CD4-positive, alpha-beta T cell treated with Interleukin-2 at 100 ng/mL for 4 hours (primary cell): ENCODE measurements at places on chromosomes 3 and 15.

GRCh38 chr3:171086914-171087313 lies 60.4 kb upstream of the SLC2A2 start:
- DNase-seq, result no peak

- no peak for DNase-seq
Observed at GRCh38 chr15:27694506-27695087, 404.5 kb downstream of the OCA2 start.

DNA sequence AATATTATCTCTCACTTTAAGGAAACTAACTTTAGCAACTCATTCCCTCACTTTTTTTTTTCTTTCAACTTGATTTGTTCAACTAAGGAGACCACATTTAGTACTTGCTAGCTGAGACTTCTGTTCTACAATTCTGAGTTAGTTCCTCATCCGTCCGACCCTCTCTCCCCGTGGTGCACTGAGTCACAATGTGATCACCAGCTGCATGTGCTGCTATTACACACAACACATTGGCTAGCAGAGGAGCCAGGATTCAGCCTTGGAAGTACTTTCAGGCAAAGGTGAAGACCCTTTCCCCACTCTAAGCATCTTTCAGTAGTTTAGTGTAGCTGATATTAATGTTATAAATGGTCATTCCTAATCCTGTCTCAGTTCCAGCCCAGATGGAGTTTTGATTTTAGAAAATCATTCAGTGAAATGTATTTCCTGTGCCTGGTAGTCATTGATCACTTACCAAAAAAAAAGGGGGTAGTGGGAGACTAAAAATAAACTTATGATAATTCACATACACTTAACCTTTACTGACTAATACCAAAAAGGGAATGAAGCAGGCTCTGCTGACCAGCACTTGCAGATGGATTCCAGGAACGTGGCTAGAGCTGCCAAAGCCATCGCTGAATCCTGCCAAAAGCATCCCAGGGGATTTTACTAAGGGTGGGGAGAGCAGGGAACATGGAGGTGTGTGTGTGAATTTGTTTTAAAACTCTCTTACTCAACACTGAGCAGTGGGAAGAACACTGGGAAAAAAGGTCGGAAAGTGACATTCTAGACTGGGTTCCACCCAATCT lies 424.8 kb downstream of the LPP start:
- DNase-seq, result no peak

DNA sequence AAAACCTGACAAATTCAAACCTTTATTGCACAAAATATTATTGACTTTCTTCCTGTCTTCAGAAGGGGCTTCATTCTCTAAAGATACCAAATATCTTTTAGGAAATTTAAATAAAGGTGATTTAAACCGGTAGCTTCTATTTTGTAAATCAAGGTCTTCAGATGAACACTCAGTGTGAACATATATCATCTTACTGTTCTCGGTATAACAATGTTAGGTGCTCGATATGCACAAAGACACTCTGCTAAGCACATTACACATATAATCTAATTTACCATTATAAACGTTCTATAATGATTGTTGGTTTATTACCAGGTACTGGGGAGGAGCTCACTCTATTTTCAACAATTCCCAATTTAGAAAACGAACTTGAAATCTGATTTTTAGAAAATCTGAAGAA lies 225.4 kb upstream of the AZI2 start:
- DNase-seq, result no peak

- no peak for DNase-seq
Observed at GRCh38 chr15:62457100-62457499, 292.0 kb upstream of the C2CD4B start.

DNA sequence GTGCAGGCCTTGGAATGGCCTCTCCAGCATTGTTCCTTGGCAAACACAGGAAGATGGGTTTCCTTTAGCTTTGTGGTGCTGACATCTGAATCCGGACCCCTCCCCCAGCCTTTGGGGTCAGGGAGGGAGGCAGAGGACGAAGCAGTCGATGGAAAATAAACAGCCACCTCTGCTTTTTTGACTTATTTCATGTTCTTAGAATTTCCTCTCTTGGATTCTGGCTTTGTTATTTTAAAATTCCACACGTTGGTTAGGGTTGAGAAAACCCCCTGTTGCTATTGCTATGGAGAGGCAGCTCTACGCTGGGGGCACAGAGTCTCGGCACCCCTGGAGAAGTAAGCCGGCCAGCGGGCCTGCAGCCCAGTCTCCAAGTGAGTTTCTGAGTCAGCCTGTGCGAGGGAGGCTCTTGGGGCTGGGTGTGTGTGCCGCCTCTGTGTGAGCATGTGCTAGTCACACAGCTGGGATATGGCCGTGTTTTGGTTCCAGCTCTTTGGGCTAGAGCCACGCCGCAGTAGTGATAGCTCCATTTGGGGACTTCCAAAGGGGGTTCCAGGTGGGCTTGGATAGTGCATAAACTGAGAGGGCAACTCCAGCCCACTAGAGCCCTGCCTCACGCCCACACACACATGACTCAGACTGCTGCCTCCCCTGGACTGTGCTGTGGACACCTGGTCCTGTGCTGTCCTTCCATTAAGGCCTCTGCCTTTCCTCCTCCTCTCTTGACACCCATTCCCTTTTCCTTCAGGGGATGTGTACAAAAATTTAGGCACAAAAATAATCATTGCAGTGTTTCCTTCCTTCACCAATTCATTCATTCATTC lies 58.8 kb downstream of the AMOTL2 start:
- DNase-seq, result no peak

DNA sequence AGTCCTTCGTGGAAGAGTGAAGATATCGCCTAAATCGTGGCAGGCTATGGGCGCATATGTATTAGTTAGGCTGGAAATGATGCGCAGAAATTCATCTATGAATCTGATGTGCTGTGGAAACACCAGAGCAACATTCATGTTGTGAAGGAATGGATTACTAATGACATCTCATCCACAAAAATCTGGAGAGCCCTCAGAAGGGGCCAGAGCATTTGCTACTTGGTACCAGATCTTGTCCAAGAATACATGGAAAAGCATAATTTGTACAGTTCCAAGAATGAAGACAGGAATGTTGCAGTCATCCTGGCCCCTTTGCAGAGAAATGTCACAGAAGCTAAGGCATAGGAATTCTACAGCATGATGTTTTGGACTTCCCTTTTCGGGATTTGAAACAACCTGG lies 38.4 kb upstream of the FOXB1 start:
- no peak for DNase-seq

DNA sequence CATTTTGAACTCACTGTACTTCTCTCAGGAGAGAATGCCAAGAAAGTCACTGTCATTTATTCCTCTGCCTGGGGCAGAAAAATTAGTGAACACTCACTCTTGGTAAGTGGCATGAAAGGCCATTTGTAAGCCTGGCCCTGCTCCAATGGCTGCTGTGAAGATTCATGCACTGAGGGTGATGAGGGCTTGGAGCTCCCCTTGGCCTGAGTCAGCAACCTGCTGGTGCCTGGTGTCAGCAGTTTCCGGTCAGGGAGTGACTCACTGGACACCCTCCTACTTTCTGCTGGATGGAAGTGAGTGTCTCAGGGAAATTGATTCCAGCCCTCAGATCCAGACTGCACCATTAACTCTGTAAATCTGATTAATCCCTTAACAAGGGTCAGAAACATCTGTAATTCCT lies 37.6 kb downstream of the TRA2B start:
- no peak for DNase-seq

DNA sequence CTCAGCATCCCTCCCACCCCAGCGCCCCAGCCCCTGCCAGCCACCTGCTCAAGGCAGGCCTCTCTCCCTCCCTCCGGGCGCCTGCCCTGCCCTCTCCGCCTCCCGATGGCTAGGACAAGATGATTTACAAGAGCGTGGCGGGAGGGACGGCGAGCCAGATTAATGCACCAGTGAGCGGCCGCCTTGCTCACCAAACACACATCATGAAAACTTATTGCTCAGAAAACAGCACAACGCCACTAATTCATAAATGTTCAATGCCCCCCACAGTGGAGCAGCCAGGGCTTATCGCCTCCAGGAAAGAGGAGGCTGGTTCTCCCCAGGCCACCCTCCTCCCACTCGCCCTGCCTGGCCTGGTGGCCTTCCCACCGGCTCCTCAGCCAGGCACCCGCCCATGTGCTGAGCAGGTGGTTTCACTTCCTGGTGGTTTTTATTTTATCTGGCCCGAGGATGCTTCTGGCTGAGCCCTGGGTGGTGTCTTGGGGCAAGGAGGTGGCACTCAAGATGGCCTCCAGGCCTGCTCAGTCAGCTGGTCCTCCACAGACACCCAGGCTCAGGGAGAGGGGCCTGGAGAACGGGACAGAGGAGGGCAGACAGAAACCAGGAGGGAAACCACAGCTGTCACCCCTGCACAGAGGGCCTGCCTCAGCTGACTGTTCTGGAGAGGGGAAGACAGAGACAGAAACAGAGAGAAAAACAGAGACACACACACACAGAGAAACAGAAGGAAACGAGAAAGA lies 284.9 kb downstream of the UACA start:
- no peak for DNase-seq

GRCh38 chr3:168796339-168796738 lies 700.6 kb upstream of the GOLIM4 start:
- no peak for DNase-seq

DNA sequence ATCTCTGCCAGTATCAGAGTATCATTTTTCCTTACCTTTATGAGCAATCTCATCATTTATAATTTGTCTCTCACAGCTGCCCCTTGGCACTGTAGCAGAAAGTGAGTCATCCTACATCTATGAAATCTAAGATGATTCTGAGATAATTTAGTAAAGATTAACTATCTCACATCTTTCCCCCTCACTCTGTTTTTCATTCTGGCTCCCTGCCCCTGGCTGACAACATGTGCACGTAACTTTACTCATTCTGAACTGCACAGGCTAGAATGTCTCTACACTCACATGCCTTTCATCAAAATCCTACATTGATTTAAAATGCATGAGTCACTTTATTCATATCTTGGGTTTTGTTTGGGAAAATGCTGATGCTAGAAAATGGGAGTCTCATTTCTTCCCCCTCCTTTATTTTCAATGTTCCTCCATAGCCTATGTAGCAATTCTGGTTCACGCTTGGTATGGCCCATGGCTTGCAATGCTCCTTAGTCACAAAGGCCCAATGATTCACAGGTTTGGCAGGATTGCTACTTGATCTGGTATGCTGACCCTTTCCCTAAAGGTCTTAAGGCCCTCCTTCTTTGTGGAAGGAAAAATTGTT lies 838.5 kb downstream of the TUSC7 start:
- DNase-seq, result no peak

DNA sequence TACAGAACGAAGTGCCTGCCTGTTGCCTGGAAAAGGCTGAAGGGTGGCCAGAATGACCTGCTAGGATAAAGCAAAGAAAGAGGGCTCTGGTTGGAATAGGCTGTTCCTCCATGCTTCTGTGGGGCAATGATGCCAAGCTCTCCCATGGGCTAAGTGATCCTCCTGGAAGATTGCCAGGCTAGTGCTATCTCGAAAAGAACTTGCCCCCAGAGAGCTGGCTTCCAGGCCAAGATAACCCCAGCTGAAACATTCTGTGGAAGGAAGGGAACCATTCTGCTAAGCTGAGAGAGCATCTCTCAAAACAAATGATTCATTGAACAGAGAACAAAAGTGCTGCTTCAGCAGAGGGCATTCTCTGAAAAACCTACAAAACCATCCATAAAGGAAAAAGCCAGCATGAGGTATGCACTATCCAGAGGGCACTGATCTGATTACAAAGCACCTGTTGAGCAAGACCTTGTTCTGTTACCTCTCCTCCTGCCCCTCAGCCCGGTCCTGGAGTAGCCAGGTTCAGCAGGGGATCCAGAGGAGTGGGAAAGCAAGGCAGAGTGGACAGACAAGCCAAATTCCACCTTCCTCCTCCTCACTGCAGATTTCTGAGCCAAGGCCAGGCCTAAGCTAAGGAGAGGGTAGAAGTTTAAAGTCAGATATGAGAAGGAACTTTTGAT lies 31.9 kb upstream of the SPRED1 start:
- DNase-seq, result no peak

GRCh38 chr15:82168296-82168695 lies 94.2 kb downstream of the EFL1 start:
- DNase-seq, result no peak

DNA sequence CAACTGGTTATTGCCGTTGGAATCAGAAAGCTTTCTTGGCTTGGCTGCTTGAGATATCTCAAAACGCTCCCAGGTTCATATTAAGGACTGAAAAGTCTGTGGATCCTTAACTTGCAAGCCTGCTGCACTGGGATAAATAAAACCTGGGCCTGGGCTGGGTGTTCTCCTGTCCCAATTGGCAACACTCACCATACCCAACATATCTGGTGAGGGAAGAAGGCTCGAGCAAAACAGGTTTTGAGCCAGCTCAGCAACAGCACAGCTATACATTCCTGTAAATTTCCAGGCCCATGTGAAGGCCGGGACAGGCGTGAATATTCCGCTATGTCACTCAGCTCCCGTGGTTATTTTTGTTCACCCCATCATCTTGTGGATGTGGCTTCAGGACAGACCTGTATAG lies 169.0 kb upstream of the BCL6 start:
- DNase-seq, result no peak

GRCh38 chr3:98003306-98003969 lies 31.2 kb upstream of the RIOX2 start:
- no peak for DNase-seq

DNA sequence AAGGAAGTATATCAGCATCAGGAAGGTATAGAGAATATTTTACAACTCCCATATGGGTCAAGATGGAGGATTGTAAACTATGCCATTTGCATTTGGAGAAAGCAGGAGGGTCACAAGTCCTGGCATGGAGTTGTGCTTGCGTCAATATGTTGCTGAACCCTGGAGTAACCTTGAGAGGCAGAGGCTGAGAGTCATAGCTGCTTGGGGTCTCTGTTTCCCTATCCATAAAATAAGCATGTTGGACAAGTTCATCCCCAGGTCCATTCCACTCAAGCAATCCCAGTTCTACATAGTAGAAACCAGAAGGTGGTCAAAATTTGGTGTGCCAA lies 273.6 kb downstream of the MECOM start:
- no peak for DNase-seq

- DNase-seq, result no peak
Observed at GRCh38 chr3:139317660-139318430, 26.0 kb upstream of the MRPS22 start.

GRCh38 chr3:51057121-51057520 lies 328.0 kb upstream of the MANF start:
- no peak for DNase-seq
